ENCODE measurements at places on chromosomes 6 and 20.

DNA sequence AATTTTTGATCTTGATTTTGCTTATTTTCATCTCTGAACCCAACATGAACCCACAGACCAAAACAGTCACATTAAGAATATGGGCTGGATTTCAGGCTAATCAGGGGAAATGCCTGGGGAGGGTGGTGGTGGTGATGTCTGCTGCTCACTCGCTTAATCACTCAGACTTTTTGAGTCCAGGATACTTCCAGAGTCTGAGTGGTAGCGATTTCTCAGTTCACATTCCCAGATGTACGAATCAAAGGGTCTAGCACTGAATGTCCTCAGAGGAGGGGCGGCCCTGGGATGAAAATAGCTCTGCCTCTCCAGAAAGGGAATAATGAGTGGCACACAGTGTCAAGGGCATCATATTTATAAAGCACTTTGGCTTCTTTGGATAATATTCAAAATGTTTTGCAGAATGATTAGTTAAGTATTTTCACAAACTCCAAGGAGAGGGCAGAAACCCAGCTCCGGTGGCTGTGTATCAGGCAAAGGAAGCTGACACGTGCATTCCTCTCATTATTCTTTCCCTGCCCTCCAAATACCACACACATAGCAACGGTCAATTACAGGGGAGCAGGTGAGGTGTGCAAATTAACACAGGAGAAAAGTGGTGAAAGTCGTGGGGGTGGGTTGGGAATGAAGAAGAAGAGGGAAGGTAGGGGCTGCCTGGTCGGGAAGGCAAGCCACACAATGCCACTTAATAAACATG lies 345.2 kb upstream of the RSPO3 start:
- no peak for DNase-seq

DNA sequence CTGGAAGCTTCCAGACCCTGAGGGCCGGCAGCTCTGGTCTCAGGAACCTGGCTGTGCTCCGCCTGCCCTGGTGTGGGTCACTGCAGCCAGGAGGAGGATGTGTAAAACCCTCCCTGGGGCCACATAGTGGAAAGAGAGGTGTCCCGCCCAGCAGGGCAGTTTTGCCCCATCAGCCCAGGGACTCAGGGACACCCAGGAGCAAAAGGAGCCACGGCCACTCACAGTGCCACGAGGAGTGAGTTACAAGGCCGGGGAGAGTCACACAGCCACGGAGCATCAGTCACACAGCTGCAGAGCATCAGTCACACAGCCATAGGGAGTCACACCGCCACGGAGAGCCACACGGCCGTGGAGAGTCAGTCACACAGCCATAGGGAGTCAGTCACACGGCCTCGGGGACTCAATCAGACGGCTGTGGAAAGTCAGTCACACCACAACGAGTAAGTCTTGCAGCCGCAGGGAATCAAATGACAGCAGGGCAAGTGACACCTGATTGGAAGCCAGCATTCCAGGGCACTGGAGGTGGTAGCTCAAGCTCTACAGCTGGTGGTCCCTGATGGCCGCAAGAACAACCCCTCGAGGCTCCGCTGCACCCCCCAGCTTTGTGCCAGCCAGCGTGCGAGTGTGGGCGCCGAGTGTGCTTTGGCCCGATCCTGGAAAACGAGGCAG lies 60.9 kb downstream of the DLL1 start:
- no peak for DNase-seq

DNA sequence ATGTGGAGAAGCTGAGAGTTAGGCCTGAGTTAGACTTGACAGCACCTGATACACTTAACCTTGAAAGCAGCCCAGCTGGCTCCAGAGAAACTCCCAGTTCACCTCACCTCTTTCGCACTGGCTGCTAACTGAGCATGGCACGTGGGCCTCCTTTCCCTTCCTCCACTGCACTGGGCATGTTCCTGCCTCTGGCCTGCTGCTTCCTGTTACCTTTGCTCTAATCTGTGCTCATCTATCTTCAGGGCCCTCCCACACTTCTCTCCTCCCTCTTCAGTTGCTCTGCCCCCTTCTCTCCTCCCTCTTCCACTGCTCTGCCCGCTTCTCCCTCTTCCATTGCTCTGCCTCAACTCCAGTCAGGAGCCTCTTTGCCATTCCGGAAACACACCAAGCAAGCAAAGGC lies 13.7 kb upstream of the UBE2V1 start:
- DNase-seq, result no peak

- no peak for DNase-seq
Observed at GRCh38 chr6:132742495-132742894, 15.2 kb downstream of the VNN2 start.

- DNase-seq, result no peak
Observed at GRCh38 chr6:145028144-145028818, 707.0 kb downstream of the EPM2A start.

DNA sequence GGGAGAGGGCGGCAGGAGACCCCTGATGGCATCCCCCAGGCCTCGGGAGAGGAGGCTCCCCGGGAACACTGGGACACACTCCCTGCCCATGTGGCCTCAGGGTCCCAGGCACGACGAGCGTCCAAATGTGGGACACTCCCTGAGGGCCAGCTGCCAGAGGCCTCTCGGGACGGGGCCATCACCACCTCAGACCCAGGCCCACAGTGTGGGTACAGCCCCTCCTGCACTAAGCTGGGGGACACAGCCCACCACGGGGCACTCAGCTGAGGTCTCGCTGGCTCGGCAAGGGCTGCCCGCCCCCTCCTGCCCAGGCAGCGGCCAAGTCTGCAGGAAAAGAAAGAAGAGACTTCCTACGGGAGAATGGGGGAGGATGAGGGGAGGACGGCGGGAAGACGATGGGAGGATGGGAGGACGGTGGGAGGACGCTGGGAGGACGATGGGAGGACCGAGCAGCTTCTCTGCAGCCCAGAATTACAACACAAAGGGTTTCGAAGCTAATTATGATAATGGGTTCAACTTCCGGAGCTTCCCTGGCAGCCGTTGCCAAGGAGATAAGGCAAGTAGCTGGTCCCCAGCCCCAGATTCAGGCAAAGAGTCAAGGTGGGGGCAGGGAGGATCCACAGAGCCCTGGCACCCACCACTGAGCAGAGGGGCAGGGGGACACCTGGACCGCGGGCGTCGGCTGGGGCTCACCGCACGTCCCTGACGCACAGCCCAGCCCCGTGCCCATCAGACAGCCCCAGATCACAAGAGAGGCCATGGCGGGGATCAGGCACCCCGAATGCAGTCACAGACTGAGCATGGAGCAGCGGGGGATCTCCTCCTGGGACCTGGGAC lies 17.5 kb downstream of the KCNQ2 start:
- no peak for DNase-seq

- DNase-seq, result no peak
Observed at GRCh38 chr6:157068691-157069324, 254.5 kb downstream of the TMEM242 start.

GRCh38 chr6:40912158-40912946 lies 126.7 kb downstream of the UNC5CL start:
- DNase-seq, result no peak

GRCh38 chr6:27838945-27839625 lies 73.1 kb downstream of the OR2B2 start:
- DNase-seq, result no peak

- no peak for DNase-seq
Observed at GRCh38 chr6:124055395-124055794, 251.7 kb downstream of the NKAIN2 start.

- DNase-seq, result no peak
Observed at GRCh38 chr6:106442395-106442794, 81.9 kb downstream of the CRYBG1 start.

DNA sequence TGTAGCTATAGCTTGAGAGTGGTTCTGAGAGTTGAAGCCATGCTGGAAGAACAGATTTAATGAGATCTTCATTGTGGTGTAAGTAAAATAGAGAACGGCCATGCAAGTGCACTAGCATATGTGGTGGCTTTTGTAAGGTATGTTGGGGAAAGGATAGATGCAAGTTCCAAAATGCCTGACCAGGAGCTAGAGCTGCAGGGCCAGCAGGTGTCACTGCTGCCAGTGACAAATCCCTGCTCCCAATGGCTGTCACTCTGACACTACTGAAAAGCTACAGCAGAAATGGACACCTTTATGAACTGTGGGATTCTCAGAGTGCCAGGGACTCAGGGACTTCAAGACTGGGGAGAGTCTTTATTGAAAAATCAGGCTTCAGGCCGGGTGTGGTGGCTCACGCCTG lies 23.1 kb upstream of the VIP start:
- no peak for DNase-seq

DNA sequence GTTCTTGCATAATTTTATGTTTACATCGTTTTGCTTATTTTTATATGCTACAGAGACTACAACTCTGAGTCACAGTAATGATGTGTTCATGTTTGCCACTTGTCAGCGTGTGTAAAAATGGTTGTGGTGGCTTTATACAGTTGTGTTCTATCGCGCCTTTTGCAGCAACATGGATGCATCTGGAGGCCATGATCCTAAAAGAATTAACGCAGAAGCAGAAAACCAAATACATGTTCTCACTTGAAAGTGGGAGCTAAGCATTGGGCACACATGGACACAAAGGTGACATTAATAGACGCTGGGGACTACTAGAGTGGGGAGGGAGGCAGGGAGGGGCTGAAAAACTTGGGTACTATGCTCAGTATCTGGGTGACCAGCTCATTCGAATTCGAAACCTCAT lies 996 bp upstream of the SEC23B start:
- no peak for DNase-seq

- no peak for DNase-seq
Observed at GRCh38 chr6:137121401-137121997, 51.9 kb downstream of the IL22RA2 start.

DNA sequence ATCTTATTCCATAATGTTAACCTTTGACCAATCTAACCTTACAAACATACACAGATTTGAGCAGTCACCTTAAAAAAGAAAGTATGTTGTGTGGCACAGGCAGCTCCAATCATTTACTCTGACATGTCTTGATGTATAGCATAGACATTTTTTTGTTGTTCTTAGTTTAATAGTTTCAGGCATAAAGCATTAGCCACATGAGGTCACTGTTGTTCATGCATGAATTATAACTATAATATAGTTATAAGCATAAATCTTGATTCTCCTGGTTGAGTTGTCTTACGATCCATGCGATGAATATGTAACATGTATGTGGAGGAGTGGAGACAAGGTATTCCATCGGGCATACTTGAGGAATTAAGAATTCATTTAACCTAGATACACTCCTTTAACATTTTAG lies 26.1 kb upstream of the NKAIN2 start:
- DNase-seq, result no peak

DNA sequence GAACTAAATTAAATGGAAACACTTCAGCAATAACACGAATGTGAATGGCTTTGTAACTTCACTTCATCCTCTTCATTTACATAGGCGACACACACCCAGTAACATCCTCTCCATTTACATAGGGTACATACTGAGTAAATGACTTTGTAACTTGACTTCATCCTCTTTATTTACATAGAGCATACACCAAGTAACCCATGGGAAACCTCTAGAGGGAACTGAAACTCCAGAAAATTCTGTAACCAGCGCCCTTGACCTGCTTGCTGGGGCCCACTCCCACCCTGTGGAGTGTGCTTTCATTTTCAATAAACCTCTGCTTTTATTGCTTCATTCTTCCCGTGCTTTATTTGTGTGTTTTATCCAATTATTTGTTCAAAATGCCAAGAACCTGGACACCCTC lies 81.6 kb upstream of the OPRM1 start:
- DNase-seq, result no peak

DNA sequence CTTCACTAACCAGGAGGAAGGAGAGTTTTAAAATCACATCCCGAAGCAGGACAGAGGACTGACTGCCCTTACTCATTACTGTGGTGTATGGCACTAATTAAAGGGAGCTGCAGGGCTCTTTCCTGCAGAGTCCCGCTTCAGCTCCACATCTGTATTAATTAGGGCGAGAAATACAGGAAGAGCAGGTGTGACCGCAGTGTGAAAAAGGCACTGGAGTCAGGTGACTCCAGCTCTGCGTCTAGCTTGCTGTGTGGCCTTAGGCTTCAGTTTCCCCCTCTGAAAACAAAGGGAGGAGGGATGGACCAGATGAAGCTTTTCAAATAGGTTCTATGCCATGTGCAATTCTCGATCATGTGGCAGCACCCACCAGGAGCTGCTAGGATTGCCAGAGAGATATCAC lies 34.0 kb downstream of the KIAA1755 start:
- no peak for DNase-seq

DNA sequence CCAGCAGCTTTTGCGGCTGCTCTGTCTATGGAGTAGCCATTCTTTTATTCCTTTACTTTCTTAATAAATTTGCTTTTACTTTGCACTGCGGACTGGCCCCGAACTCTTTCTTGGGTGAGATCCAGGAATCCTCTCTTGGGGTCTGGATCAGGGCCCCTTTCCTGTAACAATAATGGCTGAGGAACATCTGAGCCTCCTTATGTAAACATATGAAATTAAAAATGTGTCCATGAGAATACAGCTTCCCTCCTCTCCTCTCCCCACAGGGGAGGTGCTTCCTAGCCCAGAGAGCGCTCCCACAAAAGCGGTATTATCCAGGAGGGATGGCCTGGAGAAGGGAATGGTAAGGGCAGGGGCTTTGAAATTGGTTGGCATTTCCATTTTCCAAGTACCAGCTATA lies 81.1 kb downstream of the PSMG4 start:
- DNase-seq, result no peak

GRCh38 chr6:150038202-150039062 lies 13.1 kb upstream of the RAET1L start:
- DNase-seq, result no peak

DNA sequence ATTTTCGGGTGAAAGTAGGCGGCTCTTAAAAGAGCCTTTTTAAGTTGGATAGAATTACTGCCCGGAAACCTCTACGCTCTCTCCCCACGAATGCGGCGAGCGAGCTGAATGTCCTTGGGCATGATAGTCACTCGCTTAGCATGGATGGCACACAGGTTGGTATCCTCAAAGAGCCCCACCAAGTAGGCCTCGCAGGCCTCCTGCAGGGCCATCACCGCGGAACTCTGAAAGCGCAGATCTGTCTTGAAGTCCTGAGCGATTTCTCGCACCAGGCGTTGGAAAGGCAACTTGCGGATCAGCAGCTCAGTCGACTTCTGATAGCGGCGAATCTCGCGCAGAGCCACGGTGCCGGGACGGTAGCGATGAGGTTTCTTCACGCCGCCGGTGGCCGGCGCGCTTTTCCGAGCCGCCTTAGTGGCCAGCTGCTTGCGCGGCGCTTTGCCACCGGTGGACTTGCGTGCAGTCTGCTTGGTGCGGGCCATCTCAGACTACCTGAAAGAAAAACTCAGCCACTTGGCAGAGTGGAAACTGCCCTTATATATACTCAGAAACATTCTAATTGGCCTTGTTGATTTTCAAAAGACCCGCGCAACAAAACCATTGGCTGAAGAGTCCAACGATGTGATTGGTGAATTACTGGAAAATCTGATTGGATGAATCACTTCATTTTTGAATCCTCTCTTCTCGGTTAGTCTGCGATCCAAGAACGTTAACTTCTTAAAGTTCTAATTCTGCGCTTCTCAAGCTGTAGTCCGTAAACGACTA lies 93.9 kb upstream of the BTN3A2 start:
- no peak for DNase-seq

- DNase-seq, result no peak
Observed at GRCh38 chr20:8073024-8073832, 53.7 kb upstream of the TMX4 start.
